ENCODE measurements at places on chromosomes 12 and 14. TPM values are rescaled to one million over a fixed set of nuclear protein-coding genes. Genes with fewer than 3 reads are reported as not detected.

TMPRSS12 gene
- polyA plus RNA-seq, result not detected

- no peak for DNase-seq
These were observed 91.6 kb upstream of the VRK1 start for GRCh38 chr14:96705422-96706092.

CD27 gene
- polyA plus RNA-seq, result not detected

GYS2 gene
- not detected for polyA plus RNA-seq

INHBC gene
- polyA plus RNA-seq, result not detected
